ENCODE measurements at places on chromosomes 7 and 10. TPM values are rescaled to one million over a fixed set of nuclear protein-coding genes. Genes with fewer than 3 reads are reported as not detected.

- no peak for DNase-seq
Measured at GRCh38 chr7:45957721-45958120, 36.6 kb upstream of the IGFBP3 start.

DNA sequence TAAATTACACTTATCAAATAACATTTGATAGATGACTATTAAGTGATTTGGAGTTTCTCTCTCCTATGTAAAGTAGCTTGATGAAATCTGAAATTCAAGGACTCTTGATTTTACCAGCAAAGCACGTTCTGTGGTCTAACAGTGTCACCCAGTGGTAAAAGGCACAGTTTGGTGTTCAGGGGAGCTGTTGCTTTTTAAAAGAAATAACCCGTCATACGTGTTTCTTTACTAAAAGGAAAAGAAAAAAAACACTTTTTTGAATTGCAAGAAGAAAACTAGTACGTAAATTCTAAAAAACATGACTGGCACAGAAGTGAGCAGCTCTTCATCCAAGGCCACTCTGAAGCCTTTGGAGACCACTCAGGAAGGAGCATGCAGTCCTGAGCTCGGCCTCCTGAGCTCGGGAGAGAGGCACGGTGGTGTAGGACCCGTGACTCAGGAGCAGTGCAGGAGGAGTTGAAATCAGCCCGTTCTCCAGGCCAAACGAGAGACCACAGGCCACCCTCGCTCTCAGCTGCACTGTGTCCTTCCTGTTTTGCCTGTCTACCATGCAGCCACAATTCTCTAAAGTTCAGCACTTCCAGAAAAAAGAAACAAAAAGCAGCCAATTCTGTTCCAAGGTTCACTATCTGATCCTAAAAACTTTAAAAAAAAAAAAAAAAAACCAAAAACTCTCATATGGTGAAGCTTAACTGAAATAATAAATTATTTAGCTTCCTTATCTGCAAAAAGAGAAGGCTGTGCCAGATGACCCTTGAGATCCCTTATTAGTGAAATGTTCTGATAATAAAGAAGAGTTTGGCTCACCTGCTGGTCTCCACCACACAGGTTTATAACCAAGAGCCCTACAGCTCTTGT is 212.6 kb upstream of the FRMD4A start:
- DNase-seq: peak; percentile 69

DNA sequence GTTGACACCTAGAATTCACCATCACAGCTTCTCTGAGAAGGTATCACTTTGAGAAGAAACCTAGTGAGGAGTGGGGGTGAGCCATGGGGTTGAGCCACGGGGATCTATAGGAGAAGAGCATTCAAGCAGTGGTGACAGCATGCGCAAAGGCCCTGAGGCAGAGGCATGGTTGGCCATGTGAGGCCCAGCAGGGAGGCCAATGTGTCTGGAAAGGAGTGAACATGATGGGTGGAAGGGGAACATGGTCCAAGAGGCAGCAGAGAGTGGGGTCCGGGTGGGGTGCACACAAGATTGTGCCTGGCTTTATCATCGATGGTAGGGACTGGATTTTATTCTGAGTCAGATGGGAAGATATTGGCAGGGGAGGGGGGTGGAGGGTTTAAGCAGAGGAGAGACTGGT is 36.0 kb upstream of the LEP start:
- DNase-seq: no peak

DNA sequence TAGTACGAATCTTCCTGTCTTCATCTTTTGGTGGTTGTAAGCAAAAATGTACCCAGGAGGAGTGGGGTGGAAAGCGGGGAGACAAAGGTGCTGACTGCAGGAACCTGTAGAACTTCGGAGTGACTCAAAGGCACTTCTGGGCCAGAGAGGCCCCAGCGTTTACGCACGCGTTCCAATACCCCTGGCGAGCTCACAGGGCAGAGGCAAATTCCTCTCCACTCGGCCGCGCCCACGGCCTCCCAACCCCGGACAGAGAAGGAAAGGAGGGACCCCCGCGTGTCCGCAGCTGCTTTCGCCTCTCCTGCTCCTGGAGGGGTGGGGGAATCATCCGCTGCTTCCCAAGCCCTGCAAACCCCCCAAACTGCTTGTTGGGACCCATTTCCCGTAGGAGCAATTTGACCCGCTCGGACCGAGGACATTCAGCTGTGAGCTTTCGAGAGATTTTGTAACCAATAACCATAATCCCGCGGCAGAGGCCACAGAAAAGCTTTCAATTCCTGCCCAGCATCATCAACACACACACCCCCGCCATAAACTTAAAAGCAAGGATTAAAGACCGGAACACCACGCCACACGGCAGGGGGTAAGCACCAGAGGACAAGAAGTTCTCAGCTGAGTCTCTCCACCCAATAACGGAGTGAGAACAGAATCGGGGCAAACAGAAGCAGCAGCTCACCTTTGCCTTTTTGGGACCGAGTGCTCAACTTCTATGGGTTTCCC is 2.3 kb downstream of the IGF2BP3 start:
- DNase-seq: no peak

Gene CDNF
- total RNA-seq: 1.5 TPM

Gene CASTOR2
- total RNA-seq: 6.2 TPM

DNA sequence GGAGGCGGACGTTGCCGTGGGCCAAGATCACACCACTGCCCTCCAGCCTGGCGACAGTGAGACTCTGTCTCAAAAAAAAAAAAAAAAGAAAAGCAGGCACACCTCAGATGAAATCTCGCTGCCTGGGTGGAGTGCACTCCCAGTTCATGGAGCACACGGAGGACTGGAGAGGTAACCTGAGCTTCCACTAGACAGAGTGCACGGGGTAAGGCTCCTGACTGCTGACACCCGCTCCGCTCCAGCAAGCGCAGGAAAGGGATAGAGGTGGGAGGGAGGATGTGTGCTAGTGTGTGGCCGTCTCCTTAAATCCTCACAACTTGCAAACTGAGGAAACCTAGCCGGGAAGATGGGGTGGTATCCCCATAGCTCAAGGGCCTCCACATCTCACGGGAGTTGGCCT is 50.8 kb downstream of the FAM53B start:
- no peak for DNase-seq

Gene LIPN
- not detected for total RNA-seq

- DNase-seq: no peak
Measured at GRCh38 chr7:33379891-33380525, 250.6 kb downstream of the BBS9 start.

Gene RBP4
- not detected for total RNA-seq

DNA sequence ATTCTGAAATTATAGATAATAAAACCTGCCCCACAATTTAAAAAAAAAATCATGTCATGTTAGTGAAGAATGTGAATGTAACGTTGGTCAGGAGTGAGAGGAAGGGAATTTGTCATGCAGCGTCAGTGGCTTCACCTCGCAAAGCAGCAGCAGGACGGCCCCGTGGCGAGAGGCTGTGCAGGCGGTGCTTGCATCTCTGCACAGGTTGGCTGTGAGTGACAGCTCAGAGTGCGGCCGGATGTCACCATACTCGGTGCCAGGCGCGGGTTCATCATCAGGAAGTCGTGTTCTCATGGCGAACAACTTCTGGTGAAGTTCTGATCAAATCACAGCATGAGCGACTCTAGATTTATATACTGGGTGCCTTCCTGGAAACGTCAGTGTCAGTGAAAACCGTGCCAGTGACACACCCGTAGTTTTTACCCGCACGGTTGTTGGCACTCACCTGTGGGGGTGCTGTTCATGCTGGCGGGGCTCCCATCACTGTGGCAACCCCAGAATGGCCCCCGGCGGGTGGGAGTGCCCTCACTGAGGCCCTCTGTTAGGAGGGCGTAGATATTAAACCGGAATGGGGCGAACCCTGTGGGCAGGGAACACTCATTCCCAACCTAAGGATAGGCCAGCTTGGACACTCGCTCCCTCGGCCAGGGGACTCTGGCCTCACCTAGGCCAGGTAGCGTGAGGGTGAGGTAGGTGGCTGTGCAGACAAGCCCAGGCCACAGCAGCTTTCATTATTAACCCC is 120.3 kb downstream of the CYTH3 start:
- DNase-seq: no peak

DNA sequence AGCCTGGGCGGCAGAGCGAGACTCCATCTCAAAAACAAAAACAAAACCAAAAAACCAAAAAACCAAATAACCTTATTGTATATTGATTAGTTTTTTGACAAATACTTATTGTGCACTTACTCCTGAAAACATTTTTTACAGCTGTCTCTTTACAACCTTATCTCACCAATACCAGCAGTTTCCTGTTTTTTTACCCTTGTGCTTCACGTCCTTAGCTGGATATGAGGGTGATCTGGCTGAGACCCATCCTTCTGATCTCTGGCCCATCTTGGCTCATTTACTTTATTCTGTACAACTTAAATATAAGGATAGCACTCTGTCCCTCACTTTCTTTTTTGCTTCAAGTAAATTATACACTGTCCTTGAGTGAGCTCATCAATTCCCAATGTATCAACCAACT is 104.6 kb upstream of the DNAJB12 start:
- no peak for DNase-seq

Gene ZYX
- 186 TPM for total RNA-seq

Gene PAPOLB
- total RNA-seq: not detected

Gene ZNF438
- 2.7 TPM for total RNA-seq

DNA sequence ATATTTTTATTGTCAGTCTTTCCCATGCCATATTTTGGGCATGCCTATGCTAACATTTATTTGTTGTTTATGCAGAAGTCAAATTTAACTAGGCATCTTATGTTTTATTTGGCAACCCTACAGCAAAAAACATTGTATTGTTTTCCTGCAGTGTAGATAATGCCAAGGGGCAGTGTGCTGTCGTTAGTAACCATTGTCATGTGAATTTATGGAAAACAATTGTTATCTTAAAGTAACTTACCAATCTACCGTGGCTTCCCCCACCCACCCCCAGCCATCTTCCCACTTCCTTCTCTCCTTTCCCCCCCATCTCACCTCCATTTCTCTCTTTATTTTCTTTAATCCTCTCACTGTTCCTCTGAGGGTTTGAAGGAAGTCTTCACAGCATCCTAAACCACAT is 370.5 kb downstream of the ACTR3B start:
- no peak for DNase-seq

DNA sequence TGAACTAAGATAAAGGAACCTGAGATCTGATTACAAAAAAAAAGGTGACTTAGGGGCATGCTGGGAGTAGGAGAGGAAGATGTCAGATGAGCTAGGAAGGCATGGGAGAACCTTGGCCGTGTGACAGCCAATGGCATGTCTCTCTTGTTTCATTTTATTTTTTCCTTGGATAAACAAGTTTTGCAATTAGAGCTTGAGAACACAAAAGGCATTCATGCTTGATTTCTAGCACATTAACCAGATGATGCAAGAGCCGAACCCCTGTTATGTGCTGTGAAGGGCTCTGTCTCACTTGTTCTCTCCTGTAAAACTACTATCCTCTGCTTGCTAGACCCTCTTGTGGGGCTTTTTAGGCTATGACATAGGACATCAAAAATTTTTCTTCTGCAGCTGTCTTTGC is 134.3 kb upstream of the ASAH2 start:
- no peak for DNase-seq

- DNase-seq: no peak
Measured at GRCh38 chr10:117983961-117984360, 62.8 kb downstream of the RAB11FIP2 start.

- DNase-seq: no peak
Measured at GRCh38 chr7:80885757-80886156, 33.1 kb downstream of the SEMA3C start.

- no peak for DNase-seq
Measured at GRCh38 chr10:65126288-65126687, 1605.1 kb downstream of the REEP3 start.

Gene TSPAN12
- 0.33 TPM for total RNA-seq

DNA sequence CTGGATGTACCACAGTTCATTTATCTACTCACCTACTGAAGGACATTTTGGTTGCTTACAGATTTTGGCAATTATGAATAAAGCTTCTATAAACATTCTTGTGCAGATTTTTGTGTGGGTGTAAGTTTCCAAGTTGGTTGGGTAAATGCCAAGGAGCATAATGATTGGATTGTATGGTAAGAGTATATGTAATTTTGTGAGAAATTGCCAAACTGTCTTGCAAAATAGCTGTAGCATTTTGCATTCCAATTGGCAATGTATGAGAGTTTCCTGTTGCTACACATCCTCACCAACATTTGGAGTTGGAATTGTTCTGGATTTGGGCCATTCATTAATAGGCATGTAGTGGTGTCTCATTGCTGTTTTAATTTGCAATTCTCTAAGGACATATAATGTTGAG is 33.9 kb upstream of the HYAL4 start:
- no peak for DNase-seq

Gene RARRES2
- total RNA-seq: not detected

- DNase-seq: no peak
Measured at GRCh38 chr10:59937720-59938119, 31.4 kb upstream of the CCDC6 start.

DNA sequence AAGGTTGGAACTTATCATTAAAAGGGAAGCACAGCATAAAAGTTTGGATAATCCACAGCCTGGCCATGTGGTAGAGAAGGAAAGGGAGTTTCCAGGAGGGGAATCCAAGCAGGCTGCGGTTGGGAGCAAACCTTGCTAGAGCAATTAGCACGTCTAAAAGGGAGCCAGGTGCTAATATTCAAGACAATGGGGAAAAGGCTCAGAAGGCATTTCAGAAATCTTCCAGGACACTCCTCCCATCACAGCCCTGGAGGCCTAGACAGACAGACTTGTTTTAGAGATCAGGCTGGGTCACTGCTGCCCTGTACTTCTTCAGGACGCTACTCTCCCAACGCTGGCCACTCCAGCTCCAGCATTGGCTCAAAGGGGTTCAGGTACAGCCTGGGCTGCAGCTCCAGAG is 96.2 kb upstream of the KAT6B start:
- no peak for DNase-seq

Gene NKX1-2
- total RNA-seq: not detected

DNA sequence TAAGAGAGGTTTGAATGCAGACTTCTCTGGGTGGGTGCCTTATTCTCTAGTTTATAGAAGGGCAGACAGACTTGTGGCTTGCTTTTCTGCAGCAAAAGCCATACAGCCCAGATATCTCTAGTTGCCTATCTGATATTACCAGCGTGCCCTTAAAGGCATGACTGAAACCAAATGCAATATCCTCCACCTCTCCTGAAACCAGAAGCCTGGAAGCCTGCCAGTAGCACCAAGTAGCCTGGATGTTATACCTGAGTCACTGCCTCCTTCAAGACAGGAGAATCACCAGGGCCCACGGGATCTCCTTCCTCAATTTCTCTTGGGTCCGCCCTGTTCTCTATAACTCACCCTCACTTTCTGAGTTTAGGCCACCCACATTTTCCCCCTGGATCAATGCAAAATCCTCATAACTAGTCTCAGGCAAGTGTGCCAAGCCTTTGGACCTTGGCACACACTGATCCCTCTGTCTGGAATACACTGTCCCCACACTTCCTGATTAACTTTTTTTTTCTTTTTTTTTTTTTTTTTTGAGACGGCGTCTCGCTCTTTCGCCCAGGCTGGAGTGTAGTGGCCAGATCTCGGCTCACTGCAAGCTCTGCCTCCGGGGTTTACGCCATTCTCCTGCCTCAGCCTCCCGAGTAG is 638.4 kb downstream of the GALNT17 start:
- DNase-seq: no peak

Gene NUTM2D
- 5.5 TPM for total RNA-seq

GRCh38 chr10:129097776-129098330 is 369.2 kb upstream of the MGMT start:
- DNase-seq: no peak

Gene BEND7
- 1.2 TPM for total RNA-seq

- DNase-seq: no peak
Measured at GRCh38 chr7:126778101-126778500, 474.6 kb downstream of the GRM8 start.

Gene ELMO1
- total RNA-seq: 146 TPM

Gene BAMBI
- 0.16 TPM for total RNA-seq

GRCh38 chr10:64528294-64529002 is 1007.2 kb downstream of the REEP3 start:
- DNase-seq: no peak

Data from T-cell (primary cell).